ENCODE measurements at places on chromosomes 12 and 14. TPM values are rescaled to one million over a fixed set of nuclear protein-coding genes. Genes with fewer than 3 reads are reported as not detected.

- DNase-seq = no peak
Measured at GRCh38 chr14:31484754-31485153, 3.1 kb downstream of the GPR33 start.

The PMCH gene
- total RNA-seq = not detected

DNA sequence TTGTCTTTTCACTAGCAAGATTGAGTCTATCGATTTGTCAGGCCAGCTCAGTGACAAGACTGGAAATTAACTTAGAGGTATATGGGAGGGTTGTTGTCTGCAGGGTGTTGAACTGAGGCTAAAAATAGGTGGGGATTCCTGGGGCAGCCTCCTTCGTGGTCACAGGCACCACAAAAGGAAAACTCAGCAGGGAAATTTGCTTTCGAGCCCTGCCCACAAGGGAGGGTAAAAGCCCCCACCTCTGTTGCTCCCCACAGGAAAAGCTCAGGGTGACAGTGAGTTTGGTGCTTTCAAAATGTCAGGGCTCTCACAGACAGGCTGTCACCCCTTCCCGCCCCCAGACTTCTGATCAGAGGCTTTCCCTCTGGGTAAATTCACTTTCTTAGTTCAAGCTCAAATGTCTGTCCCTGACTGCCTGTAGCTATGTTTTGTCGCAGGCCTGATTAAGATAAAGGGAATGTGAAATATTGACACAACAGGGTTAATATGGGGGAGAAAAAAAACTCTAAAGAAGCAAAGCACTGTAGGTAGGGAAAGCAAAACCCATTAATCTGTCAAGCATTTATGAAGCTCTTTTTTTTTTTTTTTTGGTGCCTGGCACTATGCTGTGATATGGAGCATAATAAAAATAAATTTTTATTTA, 11.7 kb upstream of the NFKBIA start:
- peak; percentile 88 for DNase-seq

The WNT1 gene
- total RNA-seq = not detected

DNA sequence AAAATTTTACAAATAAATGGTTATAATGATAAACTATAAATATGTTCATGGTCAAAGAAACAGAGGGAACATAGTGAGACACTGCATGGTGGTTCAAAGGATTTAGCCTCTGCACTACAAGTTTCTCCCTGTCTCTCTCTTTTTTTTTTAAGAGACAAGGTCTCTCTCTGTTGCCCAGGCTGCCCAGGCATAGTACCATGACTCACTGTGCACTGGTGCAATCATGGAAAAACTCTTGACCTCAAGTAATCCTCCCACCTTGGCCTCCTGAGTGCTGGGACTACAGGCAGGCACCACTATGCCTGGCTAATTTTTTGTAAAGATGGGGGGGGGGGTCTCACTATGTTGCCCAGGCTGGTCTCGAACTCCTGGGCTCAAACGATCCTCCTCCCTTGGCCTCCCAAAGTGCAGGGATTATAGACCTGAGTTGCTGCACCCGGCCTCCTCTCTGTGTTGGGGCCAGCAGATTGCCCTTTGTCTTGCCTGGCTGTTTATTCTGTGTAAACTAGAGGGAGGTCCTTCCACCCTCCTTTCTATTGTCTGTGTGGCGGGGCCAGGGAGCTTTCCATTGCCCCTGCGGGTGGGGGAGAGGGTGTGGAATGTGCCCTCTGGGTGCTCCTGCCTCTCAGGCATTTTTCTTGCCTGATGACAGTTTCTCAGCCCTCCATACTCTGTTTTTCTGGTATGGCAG, 22.1 kb downstream of the MTHFD1 start:
- no peak for DNase-seq

DNA sequence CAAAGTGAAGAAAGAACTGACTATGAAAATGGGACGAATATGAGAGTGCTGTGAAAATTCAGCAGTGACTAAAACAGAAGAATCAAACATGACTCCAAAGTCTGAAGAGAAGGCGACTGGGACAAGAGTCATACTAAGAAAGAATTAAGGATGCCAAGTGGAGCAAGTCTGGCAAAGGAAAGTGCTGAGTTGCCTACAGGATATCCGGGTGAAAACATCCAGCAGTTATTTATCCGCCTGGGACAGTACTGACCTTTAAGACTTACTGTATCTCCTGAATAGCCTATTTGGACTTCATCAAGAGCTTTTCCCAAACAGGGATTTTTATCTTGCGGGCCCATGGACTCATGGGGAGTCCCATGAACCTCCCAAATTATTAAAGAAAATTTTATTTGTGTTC, 41.1 kb downstream of the KICS2 start:
- no peak for DNase-seq

GRCh38 chr14:65297744-65298143, 114.8 kb upstream of the FUT8 start:
- no peak for DNase-seq

DNA sequence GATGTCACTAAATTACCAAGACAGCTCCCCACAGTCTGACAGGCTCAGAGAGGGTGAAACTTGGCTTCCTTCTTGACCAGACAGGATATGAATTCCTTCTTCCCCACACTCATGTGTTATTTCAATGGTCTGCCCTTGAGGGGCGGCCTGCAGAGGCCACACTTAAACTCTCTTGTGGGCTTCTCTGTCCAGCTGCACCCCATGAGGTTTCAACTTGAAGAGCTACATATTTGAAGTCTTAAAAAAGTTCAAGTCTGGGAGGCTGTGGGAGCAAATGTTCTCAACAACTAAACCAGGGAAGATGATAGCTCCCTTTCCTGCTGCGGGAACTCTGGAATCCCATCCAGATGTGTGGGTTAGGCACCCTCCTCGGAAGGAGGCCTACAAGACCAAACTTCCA, 98.3 kb downstream of the TTC7B start:
- no peak for DNase-seq

GRCh38 chr12:65898241-65898640, 74.0 kb downstream of the HMGA2 start:
- no peak for DNase-seq
